ENCODE measurements at places on chromosomes 11 and 22.

- DNase-seq = no peak
These were observed 1297.5 kb downstream of the LRRC4C start for GRCh38 chr11:40161854-40162410.

GRCh38 chr11:69113226-69113625, 42.5 kb upstream of the SMIM38 start:
- DNase-seq = no peak

DNA sequence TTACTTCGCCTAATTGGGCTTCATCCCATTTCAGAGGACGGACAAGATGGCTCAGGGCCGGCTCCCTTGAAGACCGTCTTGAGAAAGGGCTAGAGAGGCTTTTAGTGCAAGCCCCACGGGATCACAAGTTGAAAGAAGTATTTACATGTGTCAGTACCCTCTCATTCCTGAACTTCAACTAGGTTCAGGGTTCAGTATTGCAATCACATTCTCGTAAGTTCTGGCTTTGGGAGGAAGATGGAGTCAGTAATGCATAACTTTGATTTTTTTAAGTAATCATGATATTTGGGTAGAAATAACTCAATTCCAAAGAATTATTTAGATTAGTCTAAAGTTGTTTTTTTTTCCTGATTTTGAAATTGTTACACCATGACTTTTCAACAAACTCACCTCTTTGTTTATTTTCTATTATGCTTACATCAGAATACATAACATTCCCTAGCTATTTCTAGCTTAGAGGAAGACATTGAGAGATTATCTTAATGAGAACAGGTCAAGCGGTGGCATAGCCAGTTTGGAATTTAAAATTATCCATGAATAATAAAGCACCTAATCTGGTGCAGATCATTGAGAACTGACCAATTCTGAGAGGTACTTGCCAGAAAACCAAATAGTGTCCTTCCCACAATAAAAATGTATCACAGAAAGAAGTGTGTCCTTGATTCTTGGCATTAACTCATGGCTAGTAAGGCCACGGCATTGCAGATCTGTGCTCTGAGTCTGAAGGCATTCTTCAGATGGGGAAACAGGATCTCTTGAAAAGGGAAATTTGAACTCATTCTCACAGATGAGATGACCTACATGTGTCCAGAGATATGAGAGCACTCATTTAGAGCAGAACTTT, 92.1 kb upstream of the BLID start:
- no peak for DNase-seq

DNA sequence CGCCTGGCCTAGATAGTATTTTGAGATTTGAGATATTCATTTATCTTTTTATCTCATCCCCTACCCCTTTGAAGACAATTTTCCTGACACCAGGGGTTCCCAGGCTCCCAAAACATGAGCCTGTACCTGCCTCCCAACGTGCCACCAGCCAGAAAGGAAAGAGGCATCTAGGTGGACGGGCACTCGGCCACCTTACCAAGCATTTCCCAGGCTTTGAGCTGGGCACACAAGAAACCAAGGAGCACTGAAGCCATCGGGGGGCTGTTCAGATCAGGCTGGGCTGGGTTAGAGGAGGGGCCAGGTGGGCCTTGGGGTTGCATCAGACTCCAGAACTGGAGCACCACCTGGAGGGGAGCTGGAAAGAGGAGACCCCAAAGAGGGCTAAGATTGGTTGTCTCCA, 28.5 kb upstream of the BAIAP2L2 start:
- DNase-seq = no peak

- no peak for DNase-seq
These were observed 10.7 kb upstream of the SESN3 start for GRCh38 chr11:95241681-95242081.

DNA sequence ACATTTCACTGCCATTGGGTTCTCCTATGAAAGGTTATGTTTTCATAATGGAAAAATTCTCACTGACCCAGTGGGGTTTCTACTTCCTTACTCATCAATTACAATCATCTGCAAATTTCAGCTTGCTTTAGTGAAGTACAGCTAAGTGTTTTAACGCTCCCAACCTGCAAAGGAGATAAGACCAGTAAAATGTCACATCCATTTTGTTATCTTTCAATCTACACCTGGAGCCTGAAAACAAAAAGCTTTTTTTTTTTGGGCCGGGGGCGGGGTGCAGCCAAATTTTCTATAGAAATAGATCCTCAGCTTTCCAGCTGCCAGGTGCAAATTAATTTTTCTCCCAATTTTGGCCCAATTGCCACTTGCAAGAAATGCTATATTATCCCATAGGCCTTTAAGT, 40.6 kb downstream of the CADM1 start:
- DNase-seq = no peak

- no peak for DNase-seq
These were observed 6.1 kb downstream of the CLDN5 start for GRCh38 chr22:19517919-19518611.

DNA sequence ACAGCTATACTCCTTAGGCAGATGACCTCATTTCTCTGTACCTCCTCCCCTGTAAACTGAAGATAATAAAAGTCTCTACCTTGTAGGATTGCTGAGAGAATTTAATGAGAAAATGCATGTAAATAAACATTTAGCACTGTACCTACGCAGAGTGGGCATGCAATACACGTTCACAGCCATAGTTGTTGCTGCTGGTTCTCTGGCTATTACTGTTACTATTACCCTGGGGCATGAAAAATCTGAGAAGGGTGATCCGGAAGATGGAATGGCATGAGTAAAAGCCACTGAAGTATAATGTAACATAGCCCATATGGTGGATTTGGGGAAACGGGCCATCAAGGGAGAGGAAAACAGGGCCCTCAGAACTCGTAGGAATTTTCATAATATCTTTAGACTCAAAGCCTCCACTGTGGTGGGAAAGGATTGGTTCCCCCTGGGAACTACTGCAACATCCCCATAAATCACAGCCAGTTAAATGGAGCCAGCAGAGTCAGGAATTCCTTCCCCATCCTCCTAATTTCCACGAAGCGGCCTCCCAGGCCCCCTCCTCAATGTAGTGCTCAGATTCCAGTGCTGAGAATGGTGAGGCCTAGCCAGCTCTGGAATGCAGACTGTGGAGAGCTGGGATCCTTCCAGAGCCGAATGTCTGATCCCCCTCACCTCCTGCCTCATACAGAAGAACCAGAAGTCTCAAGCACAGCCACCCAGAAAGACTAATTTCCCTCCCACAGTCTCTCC, 205.3 kb downstream of the MN1 start:
- no peak for DNase-seq

- no peak for DNase-seq
These were observed 47.6 kb upstream of the PPARA start for GRCh38 chr22:46102752-46103151.

GRCh38 chr11:111395081-111395480, 16.0 kb upstream of the POU2AF1 start:
- no peak for DNase-seq

DNA sequence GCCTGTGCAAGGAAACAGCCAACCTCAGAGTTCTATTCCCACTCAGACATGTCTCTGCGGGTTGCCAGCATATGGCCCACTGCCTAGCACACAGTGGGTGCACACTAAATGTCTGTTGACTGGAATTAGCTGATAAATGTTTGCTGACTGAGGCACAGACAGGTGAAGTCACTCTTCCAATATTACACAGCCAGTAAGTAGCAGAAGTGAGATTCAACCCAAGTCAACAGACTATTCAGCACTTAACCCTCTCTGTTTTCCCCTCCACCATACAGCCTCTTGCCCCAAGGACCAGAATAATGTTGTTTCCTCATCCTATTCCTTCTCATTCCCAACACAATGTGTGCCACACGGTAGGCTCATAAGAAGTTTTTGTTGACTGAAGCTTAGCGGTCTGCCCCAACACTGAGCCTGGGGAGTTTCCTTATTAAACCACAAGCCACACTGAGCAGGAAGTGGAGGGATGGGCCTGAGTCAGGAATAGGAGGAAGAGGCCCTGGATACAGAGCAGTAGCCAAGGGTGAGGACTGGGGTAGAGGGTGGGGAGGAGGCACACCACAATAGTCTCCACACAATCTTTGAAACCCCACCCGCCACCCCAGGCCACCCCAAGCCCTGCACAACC, 15.7 kb upstream of the IL10RA start:
- DNase-seq = no peak

DNA sequence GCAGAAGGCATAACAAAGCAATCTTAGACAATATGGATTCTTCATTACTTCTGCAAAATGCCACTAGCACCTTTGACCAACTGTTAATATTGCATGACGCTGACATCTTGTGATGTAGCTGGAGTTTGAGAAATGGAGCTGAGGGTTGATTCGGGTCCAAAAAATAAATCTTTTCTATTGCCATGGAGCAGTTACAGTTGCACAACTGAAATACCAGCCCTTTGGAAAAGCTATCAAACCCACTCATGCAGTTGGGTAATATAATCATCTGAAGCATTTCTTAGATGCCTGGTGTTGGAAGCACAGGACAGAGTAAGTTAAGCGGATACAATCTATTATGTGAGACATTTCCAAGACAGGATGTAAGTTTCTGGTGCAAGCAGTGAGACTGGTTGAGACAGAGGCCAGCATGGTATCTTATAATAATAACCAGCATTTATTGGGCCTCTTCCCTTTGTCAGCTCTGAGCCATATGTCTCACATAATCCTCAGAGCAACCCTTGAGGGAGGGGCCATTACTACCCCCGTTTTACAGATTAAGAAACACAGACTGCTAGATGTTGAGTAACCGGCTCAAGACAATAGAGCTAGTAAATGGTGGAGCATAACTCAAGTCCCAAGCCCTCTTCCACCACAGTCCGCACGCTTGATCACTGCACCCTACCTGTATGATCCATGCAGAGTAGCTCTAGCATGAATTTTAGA, 74.9 kb upstream of the CAPRIN1 start:
- DNase-seq = no peak

DNA sequence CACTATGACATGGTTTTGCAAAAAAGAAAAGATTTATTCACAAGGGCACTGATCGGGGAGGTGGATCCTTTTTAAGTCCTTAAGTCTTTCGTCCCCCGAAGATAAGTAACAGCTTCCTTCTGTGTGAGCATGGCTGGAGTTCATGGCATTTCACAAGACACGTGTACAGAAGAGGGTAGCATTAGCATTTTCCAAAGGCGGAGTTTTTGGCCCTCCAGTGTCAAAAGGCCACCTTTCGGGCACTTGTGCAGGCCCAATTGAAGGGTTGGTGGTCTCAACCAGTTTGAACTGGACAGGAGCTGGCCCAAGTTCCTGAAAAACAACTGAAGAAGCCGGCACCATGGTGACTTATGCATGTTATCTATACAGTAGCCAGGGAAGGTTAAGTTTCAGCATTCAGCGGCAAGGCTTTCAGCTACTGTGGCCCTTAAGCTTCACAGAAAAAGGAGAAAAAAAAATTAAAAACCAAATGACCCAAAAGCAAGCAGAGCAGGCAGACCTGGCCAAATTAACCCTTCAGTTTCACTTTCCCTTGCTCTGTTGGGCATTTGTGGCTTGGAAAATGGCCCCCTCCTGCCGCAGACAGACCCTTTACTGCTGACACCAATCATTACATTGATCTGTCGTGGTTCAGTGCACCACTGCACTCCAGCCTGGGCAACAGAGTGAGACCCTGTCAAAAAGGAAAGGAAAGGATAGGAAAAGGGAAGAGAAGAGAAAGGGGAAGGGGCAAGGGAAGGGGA, 18.7 kb downstream of the ZNF74 start:
- no peak for DNase-seq

DNA sequence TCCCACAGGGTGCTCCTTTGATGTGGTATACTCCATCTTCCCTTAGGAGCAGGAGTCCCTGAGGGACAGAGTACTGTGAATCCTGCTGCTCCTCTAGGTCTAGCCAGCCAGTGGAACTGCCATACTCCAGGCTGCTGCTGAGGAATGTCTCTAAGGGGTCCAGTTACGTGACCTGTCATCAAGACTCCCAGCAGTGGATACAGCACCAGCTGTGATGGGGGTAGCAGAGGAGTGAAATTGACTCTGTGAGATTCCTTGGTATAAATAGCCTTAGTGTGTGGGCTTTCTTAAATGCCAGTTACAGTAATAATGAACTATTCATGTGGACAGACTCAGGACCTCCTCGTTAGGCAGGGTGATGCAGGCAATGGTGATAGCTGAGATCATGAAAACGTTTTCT, 140.4 kb upstream of the LUZP2 start:
- no peak for DNase-seq

GRCh38 chr22:20449819-20450550, 12.4 kb upstream of the SCARF2 start:
- no peak for DNase-seq

DNA sequence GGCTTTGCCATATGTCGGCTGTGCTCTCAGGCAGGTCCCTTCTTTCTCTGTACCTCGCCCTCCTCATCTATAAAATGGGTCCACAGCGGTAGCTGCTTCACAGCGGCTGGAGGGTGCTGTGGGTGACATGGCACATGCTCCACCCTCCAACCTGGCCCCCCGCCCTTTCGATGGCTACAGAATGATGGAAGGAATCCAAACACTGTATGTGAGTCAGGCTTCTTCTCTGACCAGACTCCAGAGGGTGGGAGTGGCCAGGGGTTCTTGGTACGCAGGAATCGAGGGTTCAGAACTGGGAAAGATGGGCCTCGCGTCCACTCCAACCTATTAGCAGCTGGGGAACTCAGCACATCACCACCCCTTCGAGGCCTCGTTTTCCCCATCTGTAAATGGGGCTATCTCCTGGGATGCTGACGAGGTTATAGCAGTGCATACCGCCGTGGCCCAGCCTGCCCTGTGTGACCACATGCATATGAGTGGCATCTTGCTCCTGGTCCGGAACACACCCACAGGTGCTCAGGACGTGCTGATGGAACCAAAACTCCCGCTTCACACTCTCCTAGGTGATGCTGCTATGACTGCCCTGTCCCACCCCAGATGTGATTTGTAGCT, 26.4 kb downstream of the MN1 start:
- no peak for DNase-seq

- no peak for DNase-seq
These were observed 34.2 kb downstream of the LRRC10B start for GRCh38 chr11:61542705-61543104.

DNA sequence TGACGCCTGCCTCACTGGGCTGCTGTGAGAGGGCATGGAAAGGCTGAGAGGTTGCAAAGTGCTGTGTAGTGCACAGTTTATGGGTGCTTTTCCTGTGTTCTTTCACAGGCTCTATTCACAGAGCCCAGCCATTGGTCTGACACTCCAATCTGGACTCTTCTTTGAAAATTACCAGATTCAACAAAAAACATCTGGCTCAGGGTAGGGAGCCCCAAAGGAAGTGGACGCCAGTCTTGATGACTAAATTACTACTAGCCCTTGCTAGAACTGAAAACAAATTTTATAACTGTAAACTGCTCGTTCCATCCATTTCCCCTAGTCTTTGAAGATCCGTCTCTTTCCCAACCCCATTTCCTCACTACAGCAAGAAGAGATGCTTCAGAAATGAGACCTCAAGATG, 178.6 kb downstream of the TENM4 start:
- DNase-seq = no peak

DNA sequence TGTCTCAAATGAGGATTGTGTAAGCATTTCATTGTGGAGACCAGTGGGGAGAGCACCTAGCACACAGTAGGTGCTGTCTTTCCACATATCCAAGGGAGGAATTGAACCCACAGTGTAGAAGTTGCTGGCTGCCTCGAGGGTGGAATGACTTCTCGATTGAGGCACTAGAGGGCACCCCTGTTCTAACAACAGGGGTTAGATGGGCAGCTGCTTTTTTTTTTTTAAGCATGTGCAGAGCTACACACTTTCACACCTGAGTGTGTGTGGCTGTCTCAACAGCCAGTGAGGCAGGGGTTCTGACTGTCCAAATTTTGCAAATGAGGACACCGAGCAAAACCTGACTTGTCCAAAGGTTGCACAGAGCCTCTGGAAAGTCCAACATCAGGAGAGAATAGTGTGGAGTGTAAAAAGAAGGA, 118.2 kb upstream of the CRYBB3 start:
- DNase-seq = peak; percentile 78

Measured in naive thymus-derived CD8-positive, alpha-beta T cell (primary cell).